Muscle of back (tissue), 13 donors: ENCODE measurements at places on chromosomes 12 and 14. TPM values are rescaled to one million over a fixed set of nuclear protein-coding genes. Genes with fewer than 3 reads are reported as not detected.

MAP4K5 gene
- polyA plus RNA-seq = 38.1 TPM

RD3L gene
- polyA plus RNA-seq = not detected

SRP54 gene
- 45.5 TPM for polyA plus RNA-seq

CLEC12A gene
- 0.43 TPM for polyA plus RNA-seq

STAC3 gene
- polyA plus RNA-seq = 457 TPM

CD69 gene
- polyA plus RNA-seq = 0.54 TPM

NELL2 gene
- polyA plus RNA-seq = 0.65 TPM

GRCh38 chr12:26331960-26332359 lies 136.6 kb downstream of the SSPN start:
- DNase-seq = no peak

DNA sequence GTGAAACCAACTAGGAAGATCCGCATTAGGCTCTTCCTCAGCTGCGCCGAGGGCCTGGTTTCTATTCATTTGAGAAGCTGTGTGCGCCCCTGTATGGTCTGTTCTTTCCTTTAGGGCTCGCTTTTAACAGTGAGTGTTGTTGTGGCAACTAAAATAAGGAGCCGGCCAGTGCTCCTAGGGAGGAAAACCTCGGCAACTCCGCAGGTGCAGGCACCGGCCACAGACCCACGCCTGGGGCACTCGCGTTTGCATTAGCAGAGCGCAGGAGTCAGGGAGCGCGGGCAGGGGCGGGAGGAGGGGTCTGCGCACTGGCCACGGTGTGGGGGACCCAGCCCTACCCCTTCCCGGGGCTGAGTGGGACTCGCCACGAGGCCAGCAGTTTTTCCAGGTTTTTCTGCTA lies 50.5 kb downstream of the STX2 start:
- DNase-seq = no peak

GRCh38 chr12:67456431-67456901 lies 187.3 kb downstream of the CAND1 start:
- peak; percentile 56 for DNase-seq

DNA sequence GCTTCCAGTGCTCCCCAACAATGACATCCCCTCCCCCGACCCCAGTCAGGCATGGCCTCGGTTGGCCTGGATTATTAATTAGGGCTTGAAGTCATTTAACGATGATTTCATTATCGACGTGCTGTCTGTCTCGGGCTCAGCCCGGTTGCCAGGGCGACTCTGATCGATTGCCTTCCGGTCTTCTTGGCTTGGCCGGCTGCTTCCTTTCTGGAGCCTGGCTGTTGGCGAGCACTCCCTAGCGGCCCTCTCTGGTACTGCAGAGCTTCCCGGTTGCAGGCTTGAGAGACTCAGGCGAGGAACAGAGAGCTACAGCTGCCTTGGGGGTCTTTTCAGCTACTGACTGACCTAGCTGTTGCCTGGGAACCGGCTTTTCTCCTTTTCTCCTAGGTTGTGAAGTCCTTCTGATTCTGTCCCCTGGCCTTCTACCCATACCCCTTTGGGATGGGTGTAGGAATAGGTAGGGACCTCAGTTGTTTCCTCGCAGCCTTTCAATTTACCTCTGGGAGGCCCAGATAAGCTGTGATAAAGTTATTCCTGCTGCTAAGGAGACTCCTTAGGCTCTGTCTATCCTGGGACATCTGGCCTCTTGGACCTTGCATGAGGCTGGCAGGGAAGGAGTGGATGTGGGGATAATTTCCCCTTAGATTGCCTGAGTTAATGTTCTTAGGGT lies 5.5 kb upstream of the CISTR start:
- peak; percentile 28 for DNase-seq

DNA sequence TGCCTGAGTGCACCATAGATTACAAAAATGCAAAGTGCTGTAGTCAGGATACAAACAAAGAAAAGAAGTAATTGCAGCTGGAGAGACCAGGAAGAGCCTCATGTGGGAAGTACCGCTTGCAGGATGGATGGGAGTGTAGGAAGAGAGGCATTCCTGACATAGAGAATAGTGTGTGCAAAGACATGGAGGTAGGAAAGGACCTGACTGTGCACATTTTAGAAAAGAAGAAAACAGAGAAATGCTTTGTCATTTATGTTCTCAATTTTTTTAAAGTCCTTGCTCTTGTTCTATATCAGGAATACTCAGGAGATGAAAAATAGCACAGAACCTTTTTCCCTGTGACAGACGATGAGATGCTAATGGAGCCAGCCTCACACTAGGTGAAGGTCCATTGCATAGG lies 358.7 kb upstream of the TMPO start:
- no peak for DNase-seq

GRCh38 chr12:132030367-132031038 lies 80.8 kb downstream of the EP400 start:
- no peak for DNase-seq

- no peak for DNase-seq
Observed at GRCh38 chr12:48678551-48679185, 3.4 kb downstream of the KANSL2 start.

- no peak for DNase-seq
Observed at GRCh38 chr12:108854451-108855283, 2.7 kb downstream of the SSH1 start.

DNA sequence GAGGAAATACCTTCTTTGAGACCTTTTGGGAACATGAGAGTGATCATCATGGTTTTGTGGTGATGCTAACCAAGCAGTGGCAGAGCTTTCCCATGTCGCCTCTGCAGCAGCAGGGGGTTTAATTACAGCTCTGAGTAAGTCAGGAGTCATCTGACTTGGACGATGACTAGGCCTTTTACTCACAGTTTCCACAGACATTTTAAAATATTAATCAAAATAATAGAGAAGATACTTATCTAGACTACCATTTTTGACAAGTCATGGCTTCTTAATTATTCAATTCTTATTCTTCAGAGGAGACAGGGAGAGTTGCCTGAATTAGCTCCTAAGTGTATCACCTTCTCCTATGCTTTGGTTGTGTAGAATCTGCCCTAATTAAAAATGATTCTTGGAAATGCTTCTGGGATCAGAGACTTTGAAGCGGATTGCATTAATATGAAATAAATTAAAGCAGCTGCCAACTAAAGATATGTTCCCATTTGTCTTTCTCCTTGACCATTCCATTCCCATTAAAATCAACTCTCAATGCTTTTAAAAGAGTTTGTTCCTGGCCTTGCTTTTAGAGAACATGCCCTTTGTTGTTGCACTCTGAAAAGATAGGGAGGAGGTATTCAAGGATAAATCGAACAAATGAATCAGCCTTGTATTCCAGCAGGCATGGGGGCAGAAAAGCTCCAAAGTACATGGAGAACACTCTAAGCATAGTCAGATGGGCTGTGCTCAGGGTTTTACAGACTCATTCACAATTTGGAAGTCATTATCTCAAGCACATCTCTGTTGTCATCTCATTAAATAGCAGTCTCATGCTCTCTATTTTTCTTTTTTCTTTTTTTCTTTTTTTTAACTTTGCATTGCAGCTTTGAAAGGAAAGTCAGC lies 7.7 kb upstream of the IFNG-AS1 start:
- DNase-seq = no peak

- DNase-seq = peak; percentile 37
Observed at GRCh38 chr14:22296722-22297121, 292.3 kb downstream of the DAD1 start.

GRCh38 chr12:13173012-13173932 lies 23.3 kb upstream of the EMP1 start:
- peak; percentile 97 for DNase-seq

DNA sequence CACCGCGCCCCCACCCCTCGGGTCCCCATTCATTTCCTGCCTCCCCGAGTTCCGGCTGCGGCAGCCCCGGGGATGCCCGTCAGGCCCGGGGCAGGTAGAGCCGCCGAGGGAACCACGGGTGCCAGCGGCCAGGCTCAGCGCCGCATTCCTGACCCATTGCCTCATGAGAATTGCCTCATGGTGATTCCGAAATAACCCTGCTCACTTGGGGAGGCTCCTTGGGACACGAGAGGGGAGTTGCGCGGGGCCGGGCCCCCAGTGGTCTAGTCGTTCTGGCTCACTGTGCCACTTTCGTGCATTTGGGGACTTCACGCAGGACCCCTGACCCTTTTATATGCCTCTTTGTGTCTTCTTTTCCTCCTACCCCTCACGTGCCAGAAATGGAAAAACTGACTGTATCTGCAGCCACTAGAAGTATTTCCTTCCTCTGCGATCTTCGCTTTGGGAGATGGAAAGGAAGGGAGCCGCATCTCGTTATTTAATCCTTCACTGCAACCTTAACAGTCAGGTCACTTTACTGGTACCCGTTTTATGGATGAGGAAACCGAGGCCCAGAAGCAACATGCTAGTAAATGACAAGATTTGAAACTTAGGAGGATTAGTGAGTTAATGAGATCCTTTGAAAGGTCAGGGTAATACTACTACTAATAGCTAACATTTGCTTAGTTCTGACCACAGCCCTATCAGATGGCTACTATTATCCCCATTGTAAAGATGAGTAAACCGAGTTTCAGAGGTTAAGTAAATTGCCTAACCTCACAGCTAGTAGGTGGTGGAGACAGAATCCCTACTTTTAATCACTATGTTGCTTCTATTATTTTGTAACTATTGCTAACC lies 768 bp downstream of the PTPN11 start:
- peak; percentile 58 for DNase-seq

DNA sequence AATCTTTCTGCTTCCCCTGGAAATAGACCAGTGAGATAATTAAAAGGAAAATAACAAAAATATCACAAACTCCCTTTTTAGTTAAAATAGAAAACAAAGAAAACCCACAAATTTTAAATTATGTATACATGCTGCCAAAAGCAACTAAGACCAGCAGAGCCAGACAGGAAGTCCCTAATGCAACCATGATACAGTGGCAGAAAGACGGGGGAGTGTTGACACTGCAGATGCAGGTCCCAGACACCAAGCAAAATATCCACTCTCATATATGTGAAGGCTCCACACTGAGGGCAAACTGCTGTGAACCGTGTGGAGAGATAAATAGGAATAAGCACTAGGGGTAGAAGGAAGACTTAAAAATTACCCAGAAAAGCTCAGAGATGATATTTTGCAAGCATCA lies 401.0 kb downstream of the BTG1 start:
- DNase-seq = no peak

DNA sequence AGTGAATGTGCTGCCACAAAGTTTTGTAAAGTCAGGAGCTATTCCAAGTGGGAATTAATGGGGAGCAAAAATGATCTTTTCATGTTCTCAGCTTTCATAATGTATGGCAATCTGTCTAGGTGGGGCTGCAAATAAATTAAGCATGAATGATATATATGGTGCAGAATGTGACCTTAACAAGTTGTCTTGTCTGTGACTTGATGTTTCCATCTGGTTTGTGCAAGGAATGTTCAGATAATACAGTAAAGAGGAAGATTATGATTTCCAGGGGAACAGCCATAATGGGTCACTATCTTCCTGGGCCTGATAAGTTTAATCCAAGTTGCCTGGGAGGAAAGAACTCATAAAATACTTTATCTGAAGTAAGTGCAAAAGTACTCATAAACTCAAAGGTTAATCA lies 1815.8 kb upstream of the FLRT2 start:
- no peak for DNase-seq

DNA sequence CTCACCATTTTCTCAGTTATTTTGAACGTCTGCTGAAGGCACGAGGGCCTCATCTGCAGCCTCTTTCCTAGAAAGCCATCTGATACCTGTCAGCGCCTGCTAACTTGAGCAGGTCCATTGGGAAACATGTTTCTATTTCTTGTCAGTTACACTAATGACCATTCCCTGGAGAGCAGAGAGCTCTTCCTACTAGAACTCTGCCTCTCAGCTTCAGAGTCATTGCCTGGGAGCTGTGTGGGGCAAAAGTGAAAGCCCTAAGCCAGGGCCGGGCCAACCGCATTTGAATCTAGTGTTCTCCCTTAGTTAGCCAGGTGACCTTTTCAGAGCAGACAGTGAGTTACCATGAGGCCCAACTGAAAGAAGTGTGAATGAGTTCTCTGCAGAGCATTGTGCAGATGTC lies 135.8 kb downstream of the EML1 start:
- no peak for DNase-seq

DNA sequence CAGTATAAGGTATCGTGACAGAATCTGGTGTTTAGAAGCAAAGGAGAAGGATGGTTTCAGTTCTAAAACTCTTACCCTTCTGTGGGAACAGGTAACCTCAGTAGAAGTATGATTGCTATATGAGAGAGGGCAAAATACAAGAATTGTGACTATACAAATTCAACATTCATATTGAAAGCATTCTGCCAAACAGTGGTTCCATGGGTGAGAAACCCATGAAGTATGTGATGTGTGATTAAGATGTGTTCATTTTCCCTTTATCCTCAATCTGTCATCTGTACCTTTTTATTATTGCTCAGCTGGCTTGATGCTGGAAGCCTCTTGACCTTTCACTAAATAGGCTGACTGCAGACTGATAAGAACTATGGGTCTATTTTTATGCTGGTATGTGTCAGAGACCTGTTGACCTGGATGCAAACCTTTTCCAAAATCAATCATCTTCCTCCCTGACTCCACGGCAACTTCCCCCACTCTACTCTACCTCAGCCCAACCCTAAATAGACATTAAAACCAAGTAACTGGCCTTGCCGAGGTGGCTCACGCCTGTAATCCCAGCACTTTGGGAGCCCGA lies 109.6 kb downstream of the STXBP6 start:
- DNase-seq = no peak

- no peak for DNase-seq
Observed at GRCh38 chr14:84202486-84202885, 1327.5 kb upstream of the FLRT2 start.

DNA sequence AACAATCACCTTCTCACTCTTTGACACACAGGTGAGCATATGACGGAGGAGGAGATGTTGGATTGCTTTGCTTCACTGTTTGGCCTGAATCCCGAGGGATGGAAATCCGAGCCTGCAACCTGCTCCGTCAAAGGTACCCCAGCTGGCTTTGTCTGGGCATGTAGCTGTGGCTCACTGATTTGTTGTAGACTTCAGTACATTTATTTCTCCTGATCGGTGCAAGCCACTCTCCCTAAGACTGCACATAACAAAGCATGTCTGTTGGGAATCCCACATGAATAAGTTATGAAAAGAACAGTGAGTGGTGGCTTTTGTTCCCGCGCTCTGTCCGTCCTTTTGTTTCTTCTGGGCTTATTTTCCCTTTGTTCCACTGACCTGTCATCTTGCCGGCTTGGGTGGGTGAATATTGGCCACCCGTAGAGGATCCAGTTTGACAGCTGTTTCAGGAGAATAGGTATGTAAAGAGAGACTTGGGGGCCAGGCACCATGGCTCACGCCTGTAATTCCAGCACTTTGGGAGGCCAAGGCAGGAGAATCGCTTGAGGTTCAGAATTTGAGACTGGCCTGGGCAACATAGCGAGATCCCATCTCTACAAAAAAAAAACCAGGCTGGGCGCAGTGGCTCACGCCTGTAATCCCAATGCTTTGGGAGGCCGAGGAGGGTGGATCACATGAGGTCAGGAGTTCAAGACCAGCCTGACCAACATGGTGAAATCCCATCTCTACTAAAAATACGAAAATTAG lies 20.0 kb upstream of the BCL7A start:
- no peak for DNase-seq
